OCI-M1 (cell line): ENCODE measurements at places on chromosomes 6 and 20.

DNA sequence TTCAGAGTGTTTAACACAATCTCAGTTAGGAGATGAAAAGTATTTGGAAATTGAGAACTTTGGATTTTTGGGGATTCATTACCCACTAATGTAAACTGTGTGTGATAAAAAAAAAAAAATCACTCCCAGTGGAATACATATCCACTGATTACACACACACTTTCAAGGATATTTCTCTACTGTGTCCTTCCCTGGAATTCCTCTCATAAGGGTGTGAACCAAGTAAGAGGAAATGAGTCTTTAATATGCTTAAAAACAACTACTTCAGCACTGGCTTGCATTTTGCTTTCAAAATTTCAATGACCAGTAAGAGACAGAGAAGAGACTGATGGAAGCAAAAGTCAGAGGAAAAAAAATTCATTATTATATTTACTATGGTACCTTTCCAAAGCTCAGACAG lies 24.5 kb upstream of the MYCT1 start:
- no peak for DNase-seq

- no peak for DNase-seq
Observed at GRCh38 chr6:45483501-45483900, 105.8 kb upstream of the SUPT3H start.

DNA sequence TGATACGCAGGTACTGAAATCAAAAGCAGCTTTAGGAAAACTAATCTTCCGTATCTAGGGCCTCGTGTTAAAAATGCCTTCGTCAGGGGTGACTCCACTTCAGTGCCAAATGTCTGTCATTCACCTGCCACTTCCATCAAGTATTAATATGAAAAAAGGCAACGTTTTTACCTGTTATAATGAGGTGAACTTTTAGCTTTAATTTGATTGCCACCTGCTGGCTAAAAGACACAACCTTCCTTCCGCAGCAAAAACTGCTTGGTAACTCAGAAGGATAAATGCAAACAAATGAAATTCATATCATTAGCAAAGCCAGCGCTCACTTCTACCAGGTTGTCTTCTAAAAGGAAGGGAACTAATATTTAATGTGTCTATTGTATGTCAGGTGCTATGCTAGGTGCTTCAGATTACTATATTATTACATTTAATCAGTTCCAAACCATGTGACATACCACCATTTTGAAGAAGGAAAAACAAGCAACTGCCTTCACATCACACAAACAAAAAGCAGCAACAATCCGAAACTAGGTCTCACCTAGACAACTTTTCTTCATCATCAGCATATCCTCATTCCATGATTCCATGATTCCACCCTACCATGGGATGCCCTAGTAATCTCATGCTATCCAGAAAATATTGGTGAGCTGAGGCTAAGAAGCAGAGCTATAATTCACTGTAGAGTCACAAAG lies 20.6 kb upstream of the ARHGAP18 start:
- DNase-seq: peak; percentile 80

- peak; percentile 54 for DNase-seq
Observed at GRCh38 chr6:44042989-44043478, 84.2 kb downstream of the MRPL14 start.

DNA sequence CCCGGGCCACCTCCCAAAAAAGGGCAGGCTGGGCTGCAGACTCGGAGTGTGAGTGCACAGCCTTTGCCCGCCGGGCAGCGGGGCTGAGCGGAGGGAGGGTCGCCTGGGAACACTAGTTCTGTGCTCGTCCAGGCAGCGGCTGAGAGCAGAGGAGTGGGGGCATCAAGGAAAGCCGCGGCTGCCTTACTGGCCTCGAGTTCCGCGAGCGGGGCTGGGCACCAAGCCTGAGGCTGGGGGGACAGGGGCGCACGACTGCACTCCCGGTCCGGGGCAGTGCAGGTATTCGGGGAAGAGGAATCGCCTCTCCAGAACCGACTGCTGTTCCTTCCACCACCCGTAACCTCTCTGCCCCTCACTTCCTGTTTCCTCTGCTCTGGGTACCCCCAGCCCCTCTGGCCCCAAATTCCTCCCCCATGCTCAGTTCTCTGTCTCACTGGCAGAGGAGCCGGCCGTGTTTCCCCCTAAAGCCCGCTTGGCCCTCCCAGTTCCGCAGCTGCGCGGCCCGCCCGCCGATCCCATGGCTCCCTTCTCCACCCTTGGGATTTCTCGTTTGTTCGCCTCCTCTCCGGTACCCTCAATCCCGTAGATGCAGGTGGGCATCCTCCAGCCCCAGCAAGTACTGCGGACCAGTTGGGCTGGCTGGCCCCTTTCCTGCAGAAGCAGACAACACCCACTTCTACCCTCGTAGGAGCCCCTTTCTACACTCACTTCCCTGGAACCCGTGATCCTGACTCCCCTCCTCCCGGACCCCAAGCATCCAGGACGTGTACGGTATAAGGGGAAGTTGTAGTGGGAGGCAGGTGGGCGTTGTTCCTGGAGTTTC lies 5.1 kb downstream of the RING1 start:
- DNase-seq: peak; percentile 55

DNA sequence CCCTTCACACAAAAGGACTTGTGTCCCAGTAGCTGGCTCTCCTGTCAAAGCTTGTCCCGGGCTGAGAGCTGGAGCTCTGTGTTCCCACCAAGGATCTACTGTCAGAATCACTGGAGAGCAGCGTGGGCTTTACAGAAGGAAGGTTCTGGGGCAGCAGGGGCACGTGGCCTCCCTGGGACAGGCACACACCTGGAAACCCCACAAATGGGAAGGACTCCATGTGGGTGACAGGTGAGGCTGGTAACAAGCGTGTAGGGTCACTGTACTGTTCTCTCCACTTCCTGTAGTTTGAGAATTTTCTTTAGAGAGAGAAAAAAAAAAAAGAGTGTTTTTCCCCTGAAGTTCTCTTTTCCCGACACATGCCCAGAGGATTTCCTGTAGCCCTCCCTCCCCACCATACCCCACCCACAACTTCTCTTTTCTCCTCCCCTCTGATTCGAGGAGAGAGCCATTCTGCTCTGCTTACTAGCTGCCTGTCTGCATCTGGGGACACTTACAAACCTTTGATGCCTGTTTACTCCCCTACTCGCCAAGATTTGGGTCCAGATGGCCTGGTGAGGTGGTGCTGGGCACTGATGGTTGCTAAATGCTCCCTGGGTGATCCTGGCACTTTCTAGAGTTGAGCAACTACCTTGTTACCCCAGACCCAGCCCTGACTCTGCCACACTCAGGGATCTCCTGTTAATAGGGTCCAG lies 84.1 kb upstream of the SIRPA start:
- DNase-seq: peak; percentile 18

GRCh38 chr6:26088344-26088743 lies 1.1 kb downstream of the HFE start:
- no peak for DNase-seq

DNA sequence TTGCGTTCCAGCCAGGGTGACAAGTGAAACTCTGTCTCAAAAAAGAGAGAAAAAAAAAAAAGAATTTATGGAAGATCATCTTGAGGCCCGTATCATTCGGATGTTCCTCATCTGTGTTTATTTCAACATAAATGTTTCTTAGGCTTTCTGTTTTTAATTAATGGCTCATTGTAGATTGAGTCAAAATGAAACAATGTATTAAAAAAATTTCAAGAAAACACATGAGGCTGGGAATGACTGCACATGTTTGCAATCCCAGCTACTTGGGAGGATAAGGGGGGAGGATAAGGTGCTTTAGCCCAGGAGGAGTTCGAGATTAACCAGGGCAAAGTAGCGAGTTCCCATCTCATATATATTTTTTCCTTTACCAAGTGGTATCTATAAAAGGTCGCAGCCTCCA lies 47.3 kb downstream of the ITCH start:
- DNase-seq: no peak

- DNase-seq: no peak
Observed at GRCh38 chr6:40037271-40037670, 103.0 kb upstream of the MOCS1 start.

GRCh38 chr6:106967936-106968555 lies 6.5 kb downstream of the CD24 start:
- no peak for DNase-seq

DNA sequence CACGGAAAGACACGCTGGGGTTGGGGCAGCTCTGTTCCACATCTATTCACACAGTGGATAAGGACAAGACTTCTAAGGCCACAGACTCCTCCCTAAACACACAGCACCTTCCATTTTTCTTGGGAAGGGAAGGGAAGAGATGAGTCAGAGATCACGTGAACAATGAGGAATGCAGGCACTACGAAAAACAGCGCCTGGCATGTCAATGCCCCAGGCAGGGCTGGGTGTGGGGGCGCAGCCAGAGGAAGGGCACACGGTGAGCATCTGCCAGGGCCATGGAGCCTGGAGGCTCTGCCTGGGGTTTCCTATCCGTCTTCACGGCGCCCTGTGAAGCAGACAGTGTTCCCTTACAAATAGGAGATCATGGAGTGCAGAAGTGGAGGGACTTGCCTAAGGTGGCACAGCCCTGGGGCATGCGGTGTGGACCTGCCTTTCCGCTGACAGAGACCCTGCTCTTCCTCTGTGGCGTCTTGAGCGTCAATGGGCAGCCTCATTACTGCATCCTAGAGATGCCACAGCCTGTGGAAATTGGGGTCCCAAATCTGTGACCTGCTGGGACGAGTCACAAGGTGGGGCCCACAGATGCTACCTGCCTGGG lies 15.4 kb downstream of the UNC93A start:
- DNase-seq: no peak

DNA sequence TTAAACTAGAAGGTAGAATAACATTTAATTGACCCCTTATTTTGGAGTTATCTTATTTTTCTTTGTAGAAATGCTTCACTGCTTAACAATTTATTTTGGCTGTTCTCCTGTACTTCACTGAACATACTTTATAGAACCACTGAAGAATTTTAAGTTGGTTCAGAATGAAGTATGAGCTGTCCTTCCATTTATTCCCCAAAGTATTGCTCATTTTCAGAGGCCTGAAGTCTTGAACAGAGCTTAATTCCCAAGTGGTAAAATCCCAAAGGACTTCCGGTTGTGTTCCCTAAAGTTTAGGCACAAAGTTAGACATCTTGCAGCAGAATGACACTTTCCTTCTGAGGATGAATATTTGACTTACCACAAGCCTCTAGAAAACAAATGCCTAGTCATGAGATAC lies 233.3 kb downstream of the TINAG start:
- DNase-seq: no peak

DNA sequence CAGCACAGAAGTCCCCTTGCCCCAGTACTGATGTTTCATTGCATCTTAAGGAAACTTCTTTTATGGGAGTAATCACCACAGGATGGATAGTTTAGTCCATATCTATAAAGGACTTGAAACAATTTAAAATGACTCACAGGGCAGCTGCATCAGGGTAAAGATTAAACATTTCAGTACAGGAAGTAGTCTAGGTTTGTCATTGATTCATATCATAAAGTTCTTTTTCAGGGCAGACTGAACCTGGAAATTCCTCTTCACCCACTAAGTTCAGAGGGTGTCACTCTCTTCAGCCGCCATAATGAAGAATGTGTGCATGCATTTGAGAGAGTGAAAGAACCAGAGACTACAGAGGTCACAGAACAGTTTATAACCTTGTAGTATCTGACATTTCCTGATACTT lies 296.3 kb upstream of the JAG1 start:
- DNase-seq: no peak

DNA sequence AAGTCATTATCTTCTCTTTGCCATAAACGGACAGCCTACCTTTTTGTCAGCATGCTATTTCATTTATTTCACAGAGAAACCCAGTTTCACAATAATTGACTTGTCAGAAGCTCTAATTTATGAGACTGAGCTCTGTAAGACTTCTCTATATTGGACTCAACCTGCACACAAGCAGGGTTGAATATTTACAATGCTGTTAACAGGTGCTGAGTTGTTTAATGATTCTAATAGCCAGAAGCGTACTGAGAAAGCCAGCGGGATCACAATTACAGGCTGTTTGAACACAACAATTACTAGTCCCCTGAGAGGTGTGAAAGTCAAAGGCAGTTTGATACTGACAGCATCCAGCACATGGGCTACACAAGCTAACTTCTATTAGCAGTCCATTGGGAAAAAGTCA lies 128.2 kb upstream of the SIM1 start:
- DNase-seq: no peak

DNA sequence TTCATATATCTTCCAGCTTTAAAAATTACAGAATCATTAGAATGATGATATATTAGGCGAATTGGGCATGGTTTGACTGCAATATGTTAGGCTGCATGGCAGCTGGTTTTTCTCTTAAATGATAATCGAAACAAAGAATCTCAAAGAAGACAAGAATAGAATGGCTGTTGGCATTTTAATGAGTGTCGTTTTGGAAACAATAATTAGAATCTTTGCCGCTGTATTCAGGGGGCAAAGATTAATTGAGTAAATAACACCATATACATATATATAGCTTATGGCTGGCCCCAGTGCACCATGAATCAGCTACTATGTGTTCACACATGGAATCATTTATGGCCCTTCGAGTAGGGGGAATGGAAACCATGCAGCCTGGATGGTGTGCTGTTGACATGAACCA lies 216.2 kb downstream of the RNF144B start:
- DNase-seq: no peak

- no peak for DNase-seq
Observed at GRCh38 chr6:138833816-138834539, 38.1 kb downstream of the ECT2L start.

- DNase-seq: no peak
Observed at GRCh38 chr6:41733360-41733706, 2.1 kb downstream of the TFEB start.

DNA sequence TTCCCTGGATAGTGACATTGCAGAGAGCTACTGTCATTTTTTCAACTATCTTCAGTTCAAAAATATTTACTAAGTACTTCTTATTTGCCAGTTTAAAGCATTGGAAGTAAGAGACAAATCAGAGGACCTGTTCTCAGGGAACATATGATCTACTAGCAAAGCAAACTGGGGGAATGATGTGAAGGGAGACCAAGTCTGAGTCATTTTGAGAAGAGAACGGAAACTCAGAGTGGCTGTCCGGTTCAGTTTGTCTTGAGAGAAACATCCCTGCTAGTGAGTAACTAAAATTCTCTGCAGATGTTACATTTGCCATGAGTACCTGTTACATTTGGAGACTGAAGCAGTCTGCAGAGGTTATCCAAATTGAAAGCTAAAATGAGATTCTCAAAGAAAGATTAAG lies 118.3 kb downstream of the KCNQ5 start:
- DNase-seq: no peak

GRCh38 chr6:40159865-40160264 lies 225.6 kb upstream of the MOCS1 start:
- DNase-seq: no peak

GRCh38 chr20:23255106-23255505 lies 95.5 kb upstream of the NXT1 start:
- DNase-seq: no peak

GRCh38 chr6:36128793-36129192 lies 1.5 kb upstream of the MAPK13 start:
- DNase-seq: no peak

- DNase-seq: no peak
Observed at GRCh38 chr6:164379795-164380194, 929.6 kb downstream of the C6orf118 start.

GRCh38 chr20:35238170-35238569 lies 11.7 kb downstream of the MMP24 start:
- peak; percentile 80 for DNase-seq

DNA sequence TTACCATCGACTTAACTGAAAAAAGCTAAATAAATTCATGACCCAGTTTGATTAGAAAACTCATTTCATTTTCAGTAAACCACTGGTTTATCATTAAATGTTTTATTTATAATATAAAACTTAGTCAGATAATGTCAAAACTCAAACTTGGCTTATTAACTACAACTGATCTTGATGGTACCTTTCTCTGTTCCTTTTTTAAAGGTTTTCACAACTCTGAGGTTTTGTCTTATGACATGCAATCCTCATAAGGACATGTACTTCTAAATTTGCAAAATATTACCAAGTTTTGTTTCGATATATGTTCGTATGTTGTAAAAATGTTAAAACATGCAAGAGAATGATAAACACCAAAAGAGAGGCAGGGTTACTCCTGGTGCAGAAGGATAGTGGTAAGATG lies 82.5 kb upstream of the PDE10A start:
- no peak for DNase-seq
